ENCODE measurements at places on chromosomes 16 and 17. TPM values are rescaled to one million over a fixed set of nuclear protein-coding genes. Genes with fewer than 3 reads are reported as not detected.

Gene GNG13
- not detected for total RNA-seq

Gene AIPL1
- total RNA-seq, result not detected

Gene TRPV3
- total RNA-seq, result 0.12 TPM

Gene TXNL4B
- total RNA-seq, result 10.7 TPM

Gene MGAT5B
- not detected for total RNA-seq

Gene WSCD1
- 4.6 TPM for total RNA-seq

Gene PIMREG
- total RNA-seq, result not detected

Gene GNAO1
- total RNA-seq, result 28.8 TPM
